NCI-H1417 (cell line): ENCODE measurements at places on chromosomes 12 and 14.

DNA sequence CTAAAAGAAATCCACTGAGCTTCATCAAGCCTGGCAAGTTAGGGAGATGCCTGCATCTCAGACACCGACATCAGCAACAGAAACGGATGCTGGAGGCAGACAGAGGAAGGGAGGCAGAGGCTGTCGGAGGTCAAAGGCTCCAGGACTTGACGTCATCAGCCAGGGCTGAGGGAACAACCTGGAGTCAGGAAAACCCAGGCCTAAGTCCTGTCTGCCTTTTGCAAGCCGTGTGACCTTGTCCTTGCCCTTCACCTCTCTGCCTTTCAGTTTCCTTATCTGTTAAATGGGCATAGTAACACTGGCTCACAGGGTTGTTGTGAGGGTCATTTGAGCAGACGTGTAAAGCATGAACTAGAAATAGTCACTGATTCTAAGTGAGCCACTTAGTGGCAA lies 194.2 kb downstream of the BCL11B start:
- DNase-seq = no peak

- no peak for DNase-seq
These were observed 125.9 kb upstream of the MAP1LC3B2 start for GRCh38 chr12:116433249-116433648.

- no peak for DNase-seq
These were observed 124.9 kb downstream of the PTPRR start for GRCh38 chr12:70795608-70796007.

GRCh38 chr14:53523226-53523625 lies 370.1 kb upstream of the DDHD1 start:
- no peak for DNase-seq

GRCh38 chr12:114395755-114396152 lies 10.2 kb downstream of the TBX5 start:
- DNase-seq = no peak

GRCh38 chr14:62558451-62558850 lies 486.8 kb downstream of the KCNH5 start:
- no peak for DNase-seq

DNA sequence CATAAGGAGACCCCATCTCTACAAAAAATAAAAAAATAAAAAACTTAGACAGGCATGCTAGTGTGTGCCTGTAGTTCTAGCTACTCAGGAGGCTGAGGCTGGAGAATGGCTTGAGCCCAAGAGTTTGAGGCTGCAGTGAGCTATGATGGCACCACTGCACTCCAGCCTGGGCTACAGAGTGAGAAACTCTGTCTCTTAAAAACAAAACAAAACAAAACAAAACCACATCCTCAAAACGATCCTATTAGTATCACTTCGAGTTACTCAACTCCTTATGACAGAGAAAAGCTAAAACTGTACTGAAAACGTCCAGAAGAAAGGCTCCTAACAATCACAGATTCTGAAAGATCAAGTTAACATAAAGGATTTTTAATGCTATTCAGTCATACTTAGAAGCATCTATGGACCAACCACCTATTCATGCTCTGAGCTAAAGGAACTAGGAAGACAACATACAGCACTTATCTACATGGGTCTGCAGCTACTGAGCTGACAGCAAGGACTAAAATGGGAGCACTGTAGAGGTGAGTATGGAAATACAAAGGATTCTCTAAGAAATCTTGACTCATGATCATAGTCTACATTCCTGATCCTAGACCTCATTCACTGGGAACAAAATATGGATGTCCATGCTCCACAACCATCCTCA lies 75.3 kb upstream of the DUSP6 start:
- DNase-seq = no peak

GRCh38 chr14:25056688-25057078 lies 6.7 kb upstream of the STXBP6 start:
- DNase-seq = no peak

DNA sequence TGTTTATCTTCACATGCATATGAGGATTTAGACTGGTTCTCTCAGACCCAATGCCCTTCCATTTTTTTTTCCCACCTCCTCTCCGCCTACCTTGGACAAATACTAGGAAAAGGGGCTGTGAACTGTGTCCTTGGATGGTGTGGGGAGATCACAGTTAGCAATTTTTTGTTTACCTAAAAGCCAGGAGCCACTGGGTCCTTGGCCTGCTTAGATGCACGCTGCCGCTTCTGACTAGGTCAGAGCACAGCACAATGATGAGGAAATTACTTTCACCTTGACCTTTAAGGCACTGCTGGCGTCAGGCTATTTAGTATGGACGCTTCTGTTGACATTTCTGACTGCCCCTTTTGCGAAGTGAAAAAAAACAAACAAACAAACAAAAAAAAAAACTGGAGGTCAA lies 1.9 kb downstream of the CCDC38 start:
- DNase-seq = no peak

- DNase-seq = no peak
These were observed 68.9 kb downstream of the BCL11B start for GRCh38 chr14:99203080-99203479.

GRCh38 chr14:77077040-77077439 lies 21.0 kb upstream of the CIPC start:
- DNase-seq = no peak

- no peak for DNase-seq
These were observed 187.9 kb downstream of the ALG10 start for GRCh38 chr12:34210183-34210582.

DNA sequence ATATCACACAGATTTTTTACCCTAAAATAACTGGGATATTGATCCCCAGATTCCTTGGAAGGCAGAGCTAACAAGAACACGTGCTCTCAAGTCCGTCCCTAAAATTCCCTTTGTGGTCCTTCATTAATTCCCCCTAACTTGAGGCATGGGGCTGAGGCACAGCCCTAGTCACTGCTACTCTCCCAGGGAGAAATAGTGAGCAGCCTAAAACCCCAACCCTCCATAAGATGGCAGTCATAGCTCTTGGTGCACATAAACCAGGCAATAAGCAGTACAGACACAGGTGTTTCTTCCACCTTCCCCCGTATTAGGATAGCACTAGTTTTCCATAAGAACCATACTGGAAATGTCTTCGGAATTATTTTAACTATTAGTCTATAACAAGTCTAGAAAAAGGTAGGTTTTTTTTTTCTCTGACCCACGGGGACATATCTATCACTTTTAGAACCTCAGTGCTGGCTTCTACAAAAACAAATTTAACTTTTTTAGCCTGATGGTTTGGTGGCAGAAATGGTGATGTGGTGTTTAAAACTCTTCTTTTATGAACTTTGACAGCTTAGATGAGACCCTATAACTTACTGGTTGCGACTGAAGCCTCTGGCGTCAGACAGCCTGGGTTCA lies 3.1 kb upstream of the ARHGEF40 start:
- DNase-seq = no peak

DNA sequence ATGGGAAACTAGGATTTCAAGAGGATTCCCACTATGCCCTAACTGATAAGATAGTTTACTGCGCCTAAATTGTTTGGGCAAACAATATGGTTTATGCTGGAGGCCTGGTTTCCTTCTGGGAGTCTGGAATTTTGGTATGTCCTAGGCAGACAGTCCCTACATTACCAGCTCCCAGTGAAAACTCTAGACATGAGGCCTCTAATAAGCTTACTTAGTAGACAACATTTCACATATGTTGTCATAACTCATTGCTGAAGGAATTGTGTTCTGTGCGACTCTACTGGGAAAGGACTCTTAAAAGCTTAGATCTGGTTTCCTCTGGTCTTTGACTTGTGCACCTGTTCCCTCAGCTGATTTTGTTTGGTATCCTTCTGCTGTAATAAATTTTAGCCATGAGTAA lies 18.0 kb upstream of the PRPF39 start:
- no peak for DNase-seq

GRCh38 chr12:28082096-28082495 lies 108.2 kb upstream of the CCDC91 start:
- no peak for DNase-seq

DNA sequence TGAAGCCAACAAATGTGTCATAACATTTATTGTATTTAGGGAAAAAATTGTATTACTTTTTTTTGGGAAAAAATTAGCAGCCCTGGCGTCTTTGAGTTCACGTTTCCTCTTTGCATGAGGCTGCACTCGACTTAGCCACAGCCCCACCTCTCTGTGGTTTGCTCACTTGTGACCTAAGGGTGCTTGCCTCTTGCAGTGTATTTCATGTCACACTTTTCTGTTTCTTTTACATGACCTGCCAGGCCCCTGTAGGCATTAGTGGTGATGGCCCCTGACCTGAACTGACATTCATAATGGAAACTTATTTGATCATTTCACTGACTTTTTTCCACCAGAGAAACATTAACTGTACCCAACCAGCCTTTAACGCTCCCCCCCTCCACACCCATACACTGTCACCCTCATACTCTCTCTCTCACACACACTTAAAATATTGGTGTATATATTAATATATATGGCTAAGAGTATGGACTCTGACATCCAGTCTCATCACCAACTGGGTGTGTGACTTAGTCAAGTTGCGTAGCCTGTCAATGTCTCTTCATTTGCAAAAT lies 122.9 kb downstream of the PRKCH start:
- DNase-seq = no peak

- DNase-seq = no peak
These were observed 498.7 kb upstream of the RPL10L start for GRCh38 chr14:47150267-47150666.

GRCh38 chr12:104057771-104058197 lies 6.5 kb upstream of the HCFC2 start:
- peak; percentile 5 for DNase-seq

- no peak for DNase-seq
These were observed 54.9 kb upstream of the SRSF5 start for GRCh38 chr14:69711881-69712560.

DNA sequence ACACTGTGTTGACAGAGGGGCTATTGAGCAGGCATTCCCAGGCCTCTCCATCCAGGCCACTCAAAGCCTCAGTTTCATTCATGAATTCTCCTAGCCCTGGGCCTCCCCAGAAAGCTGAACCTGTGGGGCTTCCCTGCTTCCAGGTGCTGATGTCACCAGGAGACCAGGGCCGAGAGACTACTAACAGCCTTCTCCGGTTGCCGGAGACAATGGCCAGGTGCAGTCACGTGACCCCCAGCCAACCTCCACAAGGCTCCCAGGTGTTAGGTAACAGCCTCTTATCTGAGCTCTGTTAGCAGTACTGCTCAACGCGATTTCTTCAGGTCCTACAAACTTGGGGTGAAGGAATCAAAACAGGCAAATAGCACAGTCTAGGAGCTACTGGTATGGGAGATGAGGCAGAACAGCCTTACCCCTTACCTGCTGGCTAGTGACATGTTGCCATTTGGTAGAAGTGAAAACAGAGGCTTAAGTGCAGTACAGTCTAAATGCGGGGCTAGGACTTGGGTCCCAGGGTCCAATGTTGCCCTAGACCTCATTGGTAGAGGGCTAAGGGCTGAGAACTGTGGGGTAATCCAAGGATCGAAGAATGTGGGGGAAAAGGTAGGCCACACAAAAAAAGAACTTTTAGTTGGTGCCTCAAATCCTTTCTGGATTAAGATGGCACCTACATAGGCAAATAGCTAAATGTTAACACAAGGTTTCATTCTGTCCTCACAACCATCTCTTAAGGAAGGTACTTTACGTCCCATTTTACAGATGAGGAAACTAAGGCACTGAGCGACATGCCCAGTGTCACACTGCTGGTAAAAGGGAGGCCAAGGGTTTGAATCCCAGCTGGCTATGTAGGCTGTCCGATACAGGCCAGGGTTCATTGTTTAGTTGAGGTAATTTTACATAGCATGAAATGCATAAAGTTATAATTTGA lies 3.8 kb downstream of the CCDC88C start:
- peak; percentile 98 for DNase-seq

GRCh38 chr12:128387811-128388422 lies 120.9 kb downstream of the TMEM132C start:
- DNase-seq = peak; percentile 7

DNA sequence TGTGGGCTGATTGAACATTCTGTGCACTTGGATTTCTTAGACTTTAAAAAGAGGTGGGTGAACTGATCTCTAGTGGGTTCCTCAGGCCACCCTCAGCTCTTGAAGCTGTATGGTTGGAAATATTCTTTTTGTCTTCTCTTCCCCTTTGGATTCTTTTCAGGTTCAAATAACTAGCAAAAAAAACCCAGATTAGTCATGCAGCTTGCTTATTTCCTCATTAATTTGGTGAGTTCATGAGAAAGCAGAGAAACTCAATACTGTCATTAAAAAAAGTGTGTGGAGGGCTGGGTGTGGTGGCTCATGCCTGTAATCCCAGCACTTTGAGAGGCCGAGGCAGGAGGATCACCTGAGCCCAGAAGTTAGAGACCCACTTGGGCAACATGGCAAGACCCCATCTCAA lies 183.4 kb downstream of the ESR2 start:
- no peak for DNase-seq

DNA sequence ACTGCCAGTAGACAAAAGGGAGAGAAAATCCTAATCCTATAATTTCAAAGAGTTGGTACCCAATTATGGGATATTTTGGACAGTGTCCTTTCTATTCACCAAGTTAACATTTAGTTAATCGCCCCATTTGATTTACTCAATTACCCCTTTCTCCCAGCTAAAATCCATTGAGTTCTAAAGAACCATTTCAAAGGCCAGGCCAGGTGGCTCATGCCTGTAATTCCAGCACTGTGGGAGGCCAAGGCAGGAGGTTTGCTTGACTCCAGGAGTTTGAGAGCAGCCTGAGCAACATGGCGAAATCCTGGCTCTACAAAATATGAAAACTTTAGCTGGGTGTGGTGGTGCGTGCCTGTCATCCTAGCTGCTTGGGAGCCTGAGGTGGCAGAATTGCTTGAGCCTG lies 5.5 kb upstream of the GPR19 start:
- DNase-seq = peak; percentile 39

GRCh38 chr12:4119157-4119761 lies 154.3 kb upstream of the CCND2 start:
- no peak for DNase-seq

DNA sequence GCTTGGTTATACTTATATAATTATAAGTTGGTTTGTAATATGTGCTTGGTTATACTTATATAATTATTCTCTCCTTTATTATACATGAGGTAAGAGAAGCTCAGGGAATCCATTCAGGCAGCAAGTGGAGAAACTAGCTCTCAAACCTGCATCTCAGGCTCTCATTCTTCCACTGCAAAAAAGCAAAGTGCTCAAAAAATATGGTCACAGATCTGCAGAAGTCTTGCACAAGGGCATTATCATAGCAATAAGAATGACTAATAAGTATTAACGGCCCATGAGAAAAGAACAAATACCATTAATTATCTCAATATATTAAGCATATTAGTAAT lies 476 bp upstream of the TRAFD1 start:
- DNase-seq = no peak

DNA sequence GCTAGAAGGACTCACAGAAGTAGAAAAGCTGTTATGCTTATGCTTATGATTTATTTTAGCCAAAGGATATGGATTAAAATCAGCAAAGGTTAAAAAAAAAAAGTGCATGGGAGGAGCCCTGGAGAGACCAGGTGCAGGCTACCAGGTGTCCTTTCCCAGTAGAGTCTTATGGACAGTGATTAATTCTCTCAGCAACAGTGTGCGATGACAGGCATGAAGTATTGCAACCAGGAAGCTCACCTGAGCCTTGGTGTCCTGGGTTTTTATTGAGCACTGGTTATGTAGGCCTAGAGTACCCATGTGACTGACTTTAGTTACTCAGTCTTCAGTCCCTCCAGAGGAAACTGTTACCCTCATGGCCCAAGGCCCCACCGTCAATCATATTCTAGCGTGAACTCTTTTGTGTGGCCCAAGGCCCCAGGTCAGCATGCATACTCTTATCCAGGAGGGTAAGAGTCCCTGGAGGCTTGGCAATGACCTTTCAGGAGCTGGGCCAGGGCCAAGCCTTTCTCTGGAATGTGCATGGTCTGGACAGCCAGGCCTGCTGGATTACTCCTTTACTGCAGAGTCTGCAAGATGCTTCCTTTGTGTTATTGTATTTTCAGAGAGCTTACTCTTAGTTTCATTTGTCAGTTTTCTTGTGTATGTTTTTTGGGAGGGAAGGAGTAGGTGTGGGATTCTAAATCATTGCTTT lies 69.6 kb upstream of the RD3L start:
- no peak for DNase-seq
